ENCODE measurements at places on chromosomes 4 and X.

- DNase-seq, result no peak
Measured at GRCh38 chr4:186900984-186901383, 177.3 kb upstream of the FAT1 start.

- DNase-seq, result peak; percentile 50
Measured at GRCh38 chr4:110484767-110485166, 8.8 kb downstream of the ENPEP start.

- no peak for DNase-seq
Measured at GRCh38 chr4:85790582-85790981, 315.6 kb downstream of the ARHGAP24 start.

DNA sequence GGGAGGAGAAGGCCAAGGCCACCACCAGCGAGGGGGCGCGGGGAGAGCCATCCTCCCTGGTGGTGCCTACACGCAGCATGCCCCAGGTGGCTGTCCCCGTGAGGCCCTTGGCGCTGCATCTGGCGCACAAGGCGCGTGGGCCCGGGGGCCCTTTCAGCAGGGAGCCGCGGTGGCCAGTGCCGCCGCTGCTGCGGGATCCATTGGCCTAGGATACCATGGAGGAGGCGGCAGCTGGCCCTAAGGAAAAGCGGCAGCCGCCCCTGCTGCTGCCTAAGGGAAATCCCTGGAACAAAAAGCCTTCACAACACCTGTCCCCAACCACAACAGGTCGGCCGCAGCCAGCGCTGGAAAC lies 1059.6 kb downstream of the TECRL start:
- DNase-seq, result no peak

- no peak for DNase-seq
Measured at GRCh38 chr4:99832321-99832720, 15.7 kb downstream of the DAPP1 start.

DNA sequence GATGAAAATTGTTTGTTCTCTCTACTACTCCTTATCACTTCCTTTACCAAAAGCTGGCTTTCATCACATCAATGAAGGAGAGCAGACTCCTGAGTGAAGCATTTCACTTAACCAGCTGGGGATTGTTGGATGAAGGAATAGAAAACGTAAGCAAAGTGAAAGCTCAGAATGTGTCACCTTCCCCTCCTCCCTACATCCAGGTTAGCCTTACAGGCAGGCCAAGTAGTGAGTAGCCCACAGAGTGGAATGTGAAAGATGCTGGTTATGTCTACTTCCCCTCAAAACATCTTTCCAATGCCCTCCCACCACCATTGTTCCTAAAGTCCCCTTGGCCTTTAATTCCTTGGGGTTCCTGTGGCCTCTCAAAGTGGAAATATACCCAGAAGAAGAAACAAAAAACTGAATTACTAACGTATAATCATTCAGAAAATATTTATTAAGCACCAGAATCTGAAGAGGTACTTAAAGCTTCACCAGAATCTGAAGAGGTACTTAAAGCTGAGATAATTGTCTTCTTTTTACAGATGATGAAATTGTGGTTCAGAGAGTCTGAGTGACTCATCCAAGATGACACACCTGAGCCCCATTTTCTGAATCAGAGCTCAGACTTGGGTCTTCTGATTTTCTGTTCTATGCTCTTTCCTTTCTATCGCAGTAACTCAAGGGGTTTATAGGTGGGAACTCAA lies 6.5 kb downstream of the P2RY4 start:
- no peak for DNase-seq

DNA sequence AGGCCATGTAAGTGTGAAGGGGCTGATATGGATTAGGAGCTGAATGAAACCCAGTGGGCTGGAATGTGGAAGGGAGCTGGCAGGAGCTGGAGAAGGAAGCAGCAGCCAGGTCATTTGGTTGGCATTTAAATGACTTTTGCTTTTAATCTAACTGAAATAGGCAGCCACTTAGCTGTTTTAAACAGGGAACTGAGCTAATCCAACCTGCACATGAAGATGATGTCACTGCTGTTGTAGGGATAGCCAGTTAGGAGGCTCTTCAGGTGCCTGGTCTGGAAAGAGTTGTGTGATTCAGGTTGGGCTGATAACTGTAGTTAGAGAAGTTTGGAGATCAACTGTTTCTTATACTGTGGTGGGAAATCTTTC lies 122.4 kb downstream of the PALLD start:
- DNase-seq, result no peak

DNA sequence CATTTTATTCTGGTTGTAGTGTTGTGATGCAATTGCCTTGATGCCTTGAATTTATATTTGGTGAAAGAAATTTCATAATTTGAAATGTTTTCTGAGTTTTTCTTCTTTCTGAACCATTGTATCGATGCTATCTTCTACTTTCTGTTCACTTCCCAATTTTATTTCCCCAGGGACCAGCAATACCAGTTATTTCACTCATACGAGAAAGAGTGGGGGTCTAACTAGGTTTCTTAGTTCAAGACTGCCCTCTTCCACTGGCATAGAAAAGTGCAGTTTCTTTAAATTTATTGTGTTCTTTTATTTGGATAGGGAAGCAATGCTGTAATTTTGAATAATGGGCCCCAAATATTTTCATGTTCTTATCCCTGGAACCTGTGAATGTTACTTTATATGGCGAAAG lies 544.0 kb upstream of the ADGRL3 start:
- no peak for DNase-seq

GRCh38 chr4:40557736-40558135 lies 71.9 kb downstream of the RBM47 start:
- no peak for DNase-seq

DNA sequence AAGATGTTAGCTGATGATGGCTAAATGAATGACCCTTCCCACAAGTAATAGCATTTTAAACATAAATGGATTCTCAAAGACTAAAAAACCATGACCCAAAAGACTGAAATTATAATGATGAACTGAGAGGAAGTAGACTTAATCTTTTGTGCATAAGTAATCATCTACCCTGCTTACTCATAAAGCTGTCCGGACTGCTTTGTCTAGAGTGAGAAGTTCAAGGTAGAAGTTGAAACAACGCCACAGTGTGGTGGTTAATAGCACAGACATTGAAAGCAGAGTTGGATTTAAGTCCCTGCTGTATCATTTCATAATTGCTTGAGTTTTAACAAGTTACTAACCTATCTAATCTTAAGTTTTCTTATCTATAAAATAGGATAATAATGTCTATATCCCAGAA lies 346.6 kb downstream of the CENPC start:
- no peak for DNase-seq

GRCh38 chr4:107854356-107855022 lies 29.8 kb downstream of the SGMS2 start:
- DNase-seq, result no peak

DNA sequence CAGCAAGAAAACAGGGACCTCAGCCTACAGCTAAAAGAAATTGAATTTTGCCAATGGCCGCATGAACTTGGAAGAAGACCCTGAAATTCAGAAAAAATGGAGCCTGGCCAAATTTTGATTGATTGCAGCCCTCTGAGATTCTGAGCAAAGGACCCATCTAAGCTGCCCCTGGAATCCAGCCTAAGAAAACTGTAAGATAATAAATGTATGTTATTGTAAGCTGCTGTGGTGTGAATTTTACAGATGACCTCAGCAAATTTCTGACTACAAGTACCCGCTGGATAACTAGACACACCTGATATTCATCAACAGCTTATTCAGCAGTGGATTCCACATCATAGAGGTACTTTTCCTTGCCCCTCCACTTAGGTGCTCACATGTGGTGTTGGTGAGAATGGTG lies 119.5 kb upstream of the EPHA5 start:
- DNase-seq, result no peak

- no peak for DNase-seq
Measured at GRCh38 chrX:115449742-115450141, 111.2 kb upstream of the PLS3 start.

DNA sequence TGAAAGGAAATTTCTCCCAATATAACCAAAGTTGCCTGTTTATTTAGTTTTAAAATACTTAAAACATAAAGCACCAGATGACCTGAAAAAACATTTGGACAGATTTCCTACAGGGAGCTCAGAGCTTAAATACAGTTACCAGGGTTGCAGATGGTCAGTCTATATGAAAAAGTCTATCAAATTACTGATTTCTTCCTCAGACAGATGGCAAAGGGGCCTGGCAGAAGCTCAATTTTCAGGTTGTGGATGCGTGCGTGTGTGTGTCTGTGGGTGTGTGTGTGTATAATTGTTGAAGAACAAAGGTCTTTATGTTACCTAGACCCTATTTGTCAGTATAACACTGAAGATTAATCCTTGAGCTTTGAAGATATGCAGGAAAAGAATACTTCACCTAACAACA lies 169.4 kb downstream of the MAD2L1 start:
- DNase-seq, result no peak

GRCh38 chr4:157889788-157890187 lies 283.0 kb downstream of the GASK1B start:
- DNase-seq, result no peak

GRCh38 chr4:141153751-141154510 lies 20.7 kb upstream of the RNF150 start:
- DNase-seq, result no peak

- no peak for DNase-seq
Measured at GRCh38 chr4:73411731-73412414, 7.8 kb downstream of the ALB start.

- DNase-seq, result no peak
Measured at GRCh38 chr4:10007436-10007740, 13.9 kb downstream of the SLC2A9 start.

DNA sequence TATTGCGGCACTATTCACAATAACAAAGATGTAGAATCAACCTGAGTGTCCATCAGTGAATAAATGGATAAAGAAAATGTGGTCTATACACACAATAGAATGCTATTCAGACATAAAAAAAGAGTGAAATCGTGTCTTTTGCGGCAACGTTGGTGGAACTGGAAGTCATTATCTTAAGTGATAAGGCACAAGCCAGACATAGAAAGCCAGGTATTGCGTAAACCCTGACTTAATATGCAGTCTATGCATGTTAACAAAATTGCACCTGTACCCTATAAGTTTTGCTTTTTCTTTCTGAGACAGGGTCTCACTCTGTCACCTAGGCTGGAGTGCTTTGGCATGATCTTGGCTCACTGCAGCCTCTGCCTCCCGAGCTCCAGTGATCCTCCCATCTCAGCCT lies 28.6 kb downstream of the KIAA0232 start:
- no peak for DNase-seq

DNA sequence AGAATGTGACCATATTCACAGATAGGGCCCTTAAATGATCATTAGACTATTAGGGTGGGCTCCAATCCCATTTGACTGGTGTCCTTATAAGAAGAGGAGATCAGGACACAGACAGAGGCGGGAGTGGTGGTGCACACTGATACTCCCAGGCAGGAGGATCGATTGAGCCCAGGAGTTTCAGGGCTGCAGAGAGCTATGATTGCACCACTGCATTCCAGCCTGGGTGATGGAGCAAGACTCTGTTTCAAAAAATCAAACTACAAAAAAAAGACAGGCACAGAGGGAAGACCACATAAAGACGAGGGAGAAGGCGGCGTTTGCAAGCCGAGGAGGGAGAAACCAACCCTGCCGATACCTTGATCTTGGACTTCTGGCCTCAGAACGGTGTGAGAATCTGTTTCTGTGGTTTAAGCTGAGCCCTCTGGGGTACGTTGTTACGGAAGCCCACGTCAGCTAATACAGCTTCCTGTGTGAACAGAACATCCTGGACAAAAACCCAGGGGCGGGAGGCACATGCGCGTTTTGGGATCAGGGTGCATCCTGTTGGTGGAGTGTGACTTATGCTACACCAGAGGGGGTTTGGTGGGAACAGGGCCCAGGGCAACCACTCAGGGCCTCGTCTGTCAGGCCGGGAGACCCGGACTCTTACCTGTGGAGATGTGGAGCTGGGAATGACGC lies 211.8 kb upstream of the PSAPL1 start:
- no peak for DNase-seq

- DNase-seq, result no peak
Measured at GRCh38 chr4:149512501-149512900, 303.1 kb downstream of the IQCM start.

GRCh38 chr4:126130215-126130614 lies 815.5 kb downstream of the FAT4 start:
- DNase-seq, result no peak

GRCh38 chrX:70774223-70774622 lies 134.3 kb downstream of the TEX11 start:
- no peak for DNase-seq

DNA sequence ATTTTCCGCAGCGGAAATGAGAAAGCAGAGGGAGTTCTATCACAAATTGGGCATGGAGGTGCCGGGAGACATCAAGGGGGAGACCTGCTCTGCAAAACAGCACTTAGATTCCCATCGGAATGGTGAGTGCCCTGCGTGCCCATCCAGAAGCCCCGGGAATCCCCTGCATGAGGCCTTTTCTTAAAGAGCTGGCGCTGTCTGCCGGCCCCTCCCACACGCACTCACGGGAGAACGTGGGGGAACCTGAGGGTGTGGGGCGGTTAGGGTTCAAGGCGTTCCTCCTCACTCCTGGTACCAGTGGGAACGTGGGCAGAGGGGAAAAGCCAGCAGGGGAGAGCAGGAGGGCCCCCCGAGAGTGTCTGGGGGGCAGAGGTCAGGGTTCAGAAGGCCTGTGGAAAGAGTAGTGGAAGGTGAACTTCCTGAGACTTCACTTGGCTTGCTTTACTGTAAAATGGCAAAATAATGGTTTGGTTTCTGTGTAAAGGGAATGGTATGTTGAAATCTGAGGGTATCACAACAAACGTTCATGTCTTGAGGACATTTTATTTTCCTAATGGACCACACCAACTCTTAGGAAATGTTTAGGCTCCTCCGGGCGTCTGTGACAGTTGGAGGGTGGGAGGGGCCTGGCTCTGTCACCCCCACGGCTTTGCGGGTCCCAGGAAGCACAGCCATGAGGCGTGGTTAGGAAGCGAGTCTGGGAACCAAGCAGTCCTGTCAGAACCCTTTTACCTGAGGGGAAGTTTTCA lies 38.0 kb downstream of the PCGF3 start:
- DNase-seq, result no peak

DNA sequence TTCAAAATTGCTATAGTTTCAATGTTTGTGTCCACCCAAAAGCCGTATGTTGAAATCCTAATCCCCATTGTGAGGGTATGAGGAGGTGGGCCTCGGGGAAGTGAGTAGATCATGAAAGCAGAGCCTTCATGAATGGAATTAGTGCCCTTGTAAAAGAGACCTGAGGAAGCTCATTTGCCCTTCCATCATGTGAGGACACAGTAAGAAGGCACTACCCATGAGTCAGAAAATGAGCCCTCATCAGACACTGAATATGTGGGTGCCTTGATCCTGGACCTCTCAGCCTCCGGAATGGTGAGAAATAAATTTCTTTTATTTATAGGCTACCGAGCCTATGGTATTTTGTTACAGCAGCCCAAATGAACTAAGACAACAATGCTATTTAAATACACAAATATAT lies 57.7 kb upstream of the EFHC2 start:
- DNase-seq, result no peak

GRCh38 chrX:35444671-35445355 lies 353.3 kb upstream of the MAGEB16 start:
- no peak for DNase-seq

GRCh38 chr4:132332932-132333723 lies 816.0 kb upstream of the PCDH10 start:
- DNase-seq, result no peak

- DNase-seq, result no peak
Measured at GRCh38 chr4:152601156-152601555, 65.3 kb upstream of the FBXW7 start.

- no peak for DNase-seq
Measured at GRCh38 chr4:185534866-185535611, at the start of gene PDLIM3. TSS of gene PDLIM3 (minus strand) at chr4:185535507. CDS start at chr4:185535434, 73 bp downstream.
